Activated T-cell treated with anti-CD3 and anti-CD28 coated beads, Interleukin-2, amount 50 U/mL, for 4 hours (primary cell): ENCODE measurements at places on chromosomes 4 and X. TPM values are rescaled to one million over a fixed set of nuclear protein-coding genes. Genes with fewer than 3 reads are reported as not detected.

DNA sequence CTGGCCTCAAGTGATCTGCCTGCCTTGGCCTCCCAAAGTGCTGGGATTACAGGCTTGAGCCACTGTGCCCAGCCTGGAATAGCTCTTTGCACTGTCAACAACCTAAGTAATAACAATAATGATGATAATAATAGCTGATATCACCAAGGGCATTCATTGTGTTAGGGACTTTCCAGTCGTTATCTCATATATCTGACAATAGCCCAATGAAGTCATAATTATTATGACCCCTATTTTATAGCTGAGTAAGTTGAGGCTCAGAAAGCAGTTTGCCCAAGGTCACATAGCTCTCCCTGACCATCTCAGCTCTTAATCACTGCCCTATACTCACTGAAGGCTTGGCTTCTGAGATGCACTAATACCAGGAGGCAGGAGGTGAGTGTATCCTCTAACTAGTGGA, 18.7 kb upstream of the MAP7D3 start:
- DNase-seq, result no peak

The UGT2B17 gene
- not detected for total RNA-seq

The SYAP1 gene
- 19.3 TPM for total RNA-seq

- no peak for DNase-seq
Measured at GRCh38 chr4:111775556-111776297, 369.5 kb upstream of the FAM241A start.

- no peak for DNase-seq
Measured at GRCh38 chrX:153903991-153904957, at the start of gene AVPR2. Gene AVPR2 (plus strand): TSS chrX:153904673. CDS start chrX:153905146, 473 bp downstream.

DNA sequence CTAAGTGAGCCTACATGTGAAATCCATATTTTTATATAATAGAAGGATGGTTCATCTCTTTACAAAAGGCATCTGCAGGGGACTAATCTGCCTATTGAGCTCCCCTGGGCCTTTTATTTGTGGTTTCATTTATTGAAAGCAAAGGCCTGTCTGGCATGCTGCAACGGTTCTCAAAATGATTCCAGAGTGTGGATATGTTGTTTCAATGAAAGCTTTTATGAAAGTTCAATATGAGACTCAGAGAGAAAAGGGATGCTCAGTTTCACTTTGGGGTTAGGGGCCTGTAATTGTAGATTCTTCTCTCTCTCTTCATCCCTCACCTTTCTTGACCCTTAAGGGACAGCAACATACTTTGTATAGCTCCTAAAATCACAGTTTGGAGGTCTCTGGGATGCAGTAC, 204.2 kb upstream of the CASK start:
- DNase-seq, result no peak

The ZDHHC15 gene
- 0.83 TPM for total RNA-seq

GRCh38 chr4:76546759-76547742, 112.0 kb downstream of the SHROOM3 start:
- no peak for DNase-seq

GRCh38 chrX:79270401-79270800, 96.7 kb downstream of the ITM2A start:
- peak; percentile 71 for DNase-seq

DNA sequence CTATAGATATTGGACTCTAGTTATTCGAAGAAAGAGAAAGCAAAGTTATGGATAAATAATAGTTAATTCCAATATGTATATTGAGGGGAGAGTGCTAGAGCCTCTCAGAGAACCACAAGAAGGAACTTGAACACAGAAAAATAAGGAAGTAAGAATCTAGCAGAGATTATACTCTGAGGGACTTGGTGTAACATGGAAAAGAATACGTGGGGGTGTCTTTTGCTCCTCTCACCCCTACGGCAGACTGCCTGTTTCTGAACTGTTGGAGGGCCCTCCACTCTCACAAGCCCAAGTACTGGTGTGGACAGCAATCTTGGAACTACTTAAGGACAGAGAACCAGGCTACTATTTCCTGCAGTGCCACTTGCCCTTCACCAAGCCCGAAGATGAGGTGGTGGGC, 1174.4 kb upstream of the PCDH10 start:
- no peak for DNase-seq

- DNase-seq, result no peak
Measured at GRCh38 chr4:41256740-41257256, at the start of gene UCHL1. Gene UCHL1 (plus strand): TSS chr4:41256928. CDS start chr4:41256977, 49 bp downstream.

- DNase-seq, result no peak
Measured at GRCh38 chr4:165634766-165635165, 238.3 kb upstream of the TLL1 start.
